Lung microvascular endothelial cell (primary cell): ENCODE measurements at places on chromosomes 5 and 9.

GRCh38 chr5:5320062-5320805 is 102.2 kb upstream of the ICE1 start:
- DNase-seq = no peak

DNA sequence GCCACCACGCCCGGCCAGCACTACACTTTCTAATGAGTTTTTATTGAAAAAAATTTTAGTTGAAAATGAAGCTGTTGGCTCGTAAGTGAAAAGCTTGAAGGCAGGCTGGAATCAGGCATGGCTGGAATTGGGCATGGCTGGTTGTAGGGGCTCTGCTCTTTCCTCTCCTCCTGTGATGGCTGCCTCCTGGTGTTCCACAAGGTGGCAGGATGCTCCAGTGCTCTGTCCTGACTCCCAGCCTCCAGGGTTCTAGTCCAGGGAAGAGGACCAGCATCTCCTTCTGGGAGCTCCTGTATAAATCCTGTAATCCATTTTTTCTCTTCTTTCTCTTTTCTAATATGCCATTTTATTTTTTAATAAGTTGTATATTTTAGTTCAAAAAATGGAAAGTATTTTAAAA is 57.2 kb upstream of the DHFR start:
- peak; percentile 16 for DNase-seq

DNA sequence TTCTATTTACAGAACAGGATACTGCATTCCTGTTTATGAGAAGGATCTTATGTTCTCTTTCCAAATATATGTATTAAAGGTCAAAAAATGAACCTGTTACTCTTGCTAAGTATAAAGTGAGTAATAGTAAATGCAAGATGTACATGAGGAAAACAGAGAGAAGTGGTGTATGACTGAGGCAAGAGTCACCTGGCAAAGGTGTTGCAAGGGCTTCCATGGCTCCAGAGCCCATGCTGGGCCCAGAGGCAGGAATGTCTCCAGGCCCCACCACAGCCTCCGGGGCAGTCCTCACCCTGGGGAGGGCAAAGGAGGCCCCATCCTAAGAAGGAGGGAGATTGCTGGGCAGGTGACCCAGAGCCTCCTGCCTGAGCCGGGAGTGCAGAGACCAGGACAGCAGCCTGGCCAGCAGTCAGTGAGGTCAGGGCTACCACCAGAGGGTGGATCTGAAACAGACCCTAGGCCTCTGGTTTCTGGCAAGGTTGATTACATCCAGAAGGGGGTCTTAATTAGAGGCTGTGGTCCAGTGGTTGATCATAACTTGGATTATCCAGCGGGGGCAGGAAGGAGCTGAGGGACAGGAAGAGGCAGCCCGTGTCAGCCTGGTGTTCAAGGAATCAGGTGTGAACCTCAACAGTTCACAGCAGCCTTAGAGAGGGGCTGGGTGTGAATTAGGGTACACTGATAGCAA is 57.3 kb upstream of the CPLX2 start:
- no peak for DNase-seq

DNA sequence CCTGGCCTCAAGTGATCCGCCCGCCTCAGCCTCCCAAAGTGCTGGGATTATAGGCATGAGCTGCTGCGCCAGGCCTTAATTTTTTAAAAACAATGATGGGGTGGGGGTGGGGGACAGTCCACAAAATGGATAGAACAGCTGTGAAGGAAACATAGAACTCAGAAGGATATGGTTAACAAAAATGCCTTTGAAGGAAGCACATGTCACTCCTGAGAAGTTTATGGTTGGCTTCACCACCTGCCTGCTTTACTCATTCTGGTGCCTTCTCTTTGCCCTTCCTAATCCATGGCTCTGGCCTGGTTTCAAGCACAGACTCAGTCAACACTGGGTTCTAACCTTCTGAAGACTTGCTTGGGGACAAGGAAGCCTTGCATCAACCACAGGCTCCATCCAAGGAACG is 10.3 kb downstream of the BAG1 start:
- DNase-seq = no peak

- DNase-seq = no peak
Observed at GRCh38 chr9:15189481-15189880, 117.5 kb downstream of the TTC39B start.
